ENCODE measurements at places on chromosomes 2 and 18.

DNA sequence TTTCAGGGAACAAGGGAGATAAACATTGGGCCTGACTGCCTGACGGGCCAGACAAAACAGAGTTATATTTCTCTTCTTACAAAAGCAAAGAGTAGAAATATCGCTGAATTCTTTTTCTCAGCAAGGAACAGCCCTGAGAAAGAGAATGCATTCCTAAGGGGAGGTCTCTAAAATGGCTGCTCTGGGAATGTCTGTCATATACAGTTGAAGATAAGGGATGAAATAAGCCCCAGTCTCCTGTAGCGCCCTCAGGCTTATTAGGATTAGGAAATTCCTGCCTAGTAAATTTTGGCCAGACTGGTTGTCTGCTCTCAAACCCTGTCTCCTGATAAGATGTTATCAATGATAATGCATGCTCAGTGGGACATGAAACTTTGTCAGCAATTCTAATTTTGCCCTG is 134.9 kb upstream of the CNTNAP5 start:
- DNase-seq: no peak

GRCh38 chr2:79446313-79446712 is 66.5 kb upstream of the CTNNA2 start:
- DNase-seq: no peak

- no peak for DNase-seq
Measured at GRCh38 chr2:191311-192190, 72.3 kb downstream of the SH3YL1 start.

GRCh38 chr2:188969651-188970050 is 4.5 kb upstream of the COL3A1 start:
- no peak for DNase-seq

DNA sequence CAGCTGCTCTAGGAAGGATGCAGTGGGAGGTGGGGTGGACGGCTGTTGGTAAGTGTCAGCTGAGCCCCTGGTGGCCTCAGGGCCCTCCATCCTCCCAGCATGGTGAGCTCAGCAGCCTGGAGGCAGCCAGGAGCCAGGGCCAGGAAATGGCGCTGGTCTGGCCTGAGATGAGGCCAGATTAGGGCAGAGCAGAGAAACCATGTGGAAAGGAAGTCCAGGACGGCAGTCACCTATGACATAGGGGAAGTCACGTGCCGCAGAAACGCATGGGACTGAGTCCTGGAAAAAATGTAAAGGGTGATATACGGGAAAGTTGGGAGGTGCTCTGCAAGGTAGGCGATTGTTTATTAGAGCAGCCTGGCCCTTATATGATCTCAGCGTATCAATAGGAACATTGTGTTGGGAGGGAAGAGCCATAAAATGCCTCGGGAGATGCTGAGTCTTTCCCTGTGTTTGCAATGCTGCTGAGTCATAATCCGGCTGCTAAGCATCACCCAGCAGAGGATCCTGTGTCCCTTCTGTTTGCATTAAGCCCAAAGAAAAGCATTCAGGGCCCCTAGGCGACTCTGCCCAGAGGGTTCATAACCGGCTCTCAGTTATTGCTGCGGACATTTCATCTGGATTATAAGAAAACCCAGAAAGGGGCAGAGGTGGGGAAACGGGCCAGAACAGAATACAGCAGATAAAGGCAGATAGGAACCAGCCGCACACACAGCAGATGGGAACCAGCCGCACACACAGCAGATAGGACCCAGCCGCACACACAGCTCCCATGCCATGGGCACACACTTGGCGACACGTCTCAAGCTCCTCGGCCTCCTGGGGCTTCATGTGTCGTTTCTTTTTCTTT is 30.3 kb upstream of the B3GNT7 start:
- DNase-seq: no peak

DNA sequence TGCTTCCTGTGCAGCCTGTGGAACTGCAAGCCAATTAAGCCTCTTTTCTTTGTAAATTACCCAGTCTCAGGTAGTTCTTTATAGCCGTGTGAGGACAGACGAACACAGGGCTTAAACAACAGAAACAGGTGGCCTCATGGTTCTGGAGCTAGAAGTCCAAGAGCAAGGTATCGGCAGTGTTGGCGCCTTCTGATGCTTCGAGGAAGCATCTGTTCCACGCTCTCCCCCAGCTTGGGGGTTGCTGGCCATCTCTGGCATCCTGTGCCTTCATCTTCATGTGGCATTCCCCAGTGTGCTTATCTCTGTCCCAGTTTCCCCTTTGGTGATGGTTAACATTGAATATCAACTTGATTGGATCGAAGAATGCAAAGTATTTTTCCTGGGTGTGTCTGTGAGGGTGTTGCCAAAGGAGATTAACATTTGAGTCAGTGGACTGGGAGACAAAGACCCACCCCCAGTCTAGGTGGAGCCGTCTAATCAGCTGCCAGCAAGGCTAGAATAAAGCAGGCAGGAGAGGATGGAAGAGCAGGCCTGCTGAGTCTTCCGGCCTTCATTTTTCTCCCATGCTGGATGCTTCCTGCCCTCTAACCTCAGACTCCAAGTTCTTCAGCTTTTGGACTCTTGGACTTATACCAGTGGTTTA is 287.6 kb downstream of the PHLPP1 start:
- no peak for DNase-seq

DNA sequence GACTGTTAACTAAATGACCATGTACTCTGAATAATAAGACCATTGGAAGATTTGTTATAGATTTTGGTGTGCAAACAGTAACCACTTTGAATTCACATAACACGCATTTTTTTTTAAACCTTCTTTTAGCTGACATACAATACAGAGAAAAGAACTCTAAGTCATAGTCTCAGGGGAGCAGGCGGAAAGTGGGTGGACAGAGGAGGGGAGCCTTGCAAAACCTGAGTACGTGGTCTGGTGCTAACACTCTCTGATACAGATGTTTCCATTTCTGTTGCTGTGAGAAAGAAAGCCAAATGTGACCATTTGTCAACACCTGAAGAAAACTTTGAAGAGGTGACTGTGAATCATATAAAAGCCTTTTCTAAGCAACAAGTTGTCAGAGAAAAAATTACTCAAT is 151.8 kb upstream of the GCFC2 start:
- no peak for DNase-seq

- DNase-seq: no peak
Measured at GRCh38 chr2:66748939-66749338, 314.0 kb downstream of the MEIS1 start.

- DNase-seq: no peak
Measured at GRCh38 chr2:32235315-32235714, 29.4 kb downstream of the NLRC4 start.

- DNase-seq: no peak
Measured at GRCh38 chr2:3470166-3470651, 49.1 kb downstream of the ADI1 start.

DNA sequence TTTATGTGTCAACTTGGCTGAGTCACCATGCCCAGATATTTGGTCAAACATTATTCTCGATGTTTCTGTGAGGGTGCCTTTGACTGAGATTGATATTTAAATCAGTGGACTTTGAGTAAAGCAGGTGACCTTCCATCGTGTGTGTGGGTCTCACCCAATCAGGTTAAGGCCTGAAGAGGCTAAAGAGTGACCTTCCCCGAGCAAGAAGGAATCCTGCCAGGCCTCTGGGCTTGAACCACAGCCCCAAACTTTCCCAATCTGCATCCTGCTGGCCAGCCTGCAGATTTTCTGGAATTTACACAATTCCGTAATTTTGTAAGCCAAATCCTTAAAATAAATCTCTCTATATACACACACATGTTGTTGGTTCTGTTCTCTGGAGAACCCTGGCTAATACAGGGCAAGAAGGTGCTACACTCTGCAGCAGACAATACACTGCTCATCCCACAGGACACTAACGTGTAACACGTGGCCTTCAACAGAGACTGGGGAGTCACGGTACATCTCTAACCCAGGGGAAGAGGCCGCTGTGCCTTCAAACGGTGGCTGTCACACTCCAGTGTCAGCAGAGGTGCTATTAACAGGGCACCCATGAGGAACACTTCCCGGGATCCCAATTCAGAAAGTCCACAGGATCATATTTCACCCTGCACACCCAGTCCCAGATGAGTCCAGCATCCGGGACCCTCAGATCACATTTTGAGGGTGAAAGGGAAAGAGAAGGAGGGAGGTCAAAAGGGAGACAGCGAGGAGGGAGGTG is 113.1 kb upstream of the ID2 start:
- no peak for DNase-seq

DNA sequence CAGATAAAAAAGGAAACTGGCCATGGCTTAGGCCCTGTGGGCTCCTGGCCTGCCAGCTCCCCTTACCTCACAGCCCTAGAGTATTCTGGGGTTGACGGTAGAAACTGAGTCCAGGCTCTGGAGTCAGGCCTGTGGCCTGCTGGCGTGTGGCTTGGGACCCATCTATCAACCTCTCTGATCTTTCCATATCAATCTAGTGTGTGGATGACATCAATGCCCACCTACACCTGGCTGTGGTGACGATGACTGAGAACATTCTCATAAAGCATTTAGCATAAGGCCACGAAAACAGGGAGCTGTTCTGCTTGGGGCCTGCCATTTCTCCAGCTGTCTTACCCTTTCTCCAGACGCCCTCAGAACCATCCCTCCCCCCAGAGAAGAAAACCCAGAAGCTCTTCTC is 17.9 kb downstream of the PCARE start:
- no peak for DNase-seq

- DNase-seq: peak; percentile 29
Measured at GRCh38 chr18:13137670-13138419, 80.7 kb upstream of the LDLRAD4 start.

DNA sequence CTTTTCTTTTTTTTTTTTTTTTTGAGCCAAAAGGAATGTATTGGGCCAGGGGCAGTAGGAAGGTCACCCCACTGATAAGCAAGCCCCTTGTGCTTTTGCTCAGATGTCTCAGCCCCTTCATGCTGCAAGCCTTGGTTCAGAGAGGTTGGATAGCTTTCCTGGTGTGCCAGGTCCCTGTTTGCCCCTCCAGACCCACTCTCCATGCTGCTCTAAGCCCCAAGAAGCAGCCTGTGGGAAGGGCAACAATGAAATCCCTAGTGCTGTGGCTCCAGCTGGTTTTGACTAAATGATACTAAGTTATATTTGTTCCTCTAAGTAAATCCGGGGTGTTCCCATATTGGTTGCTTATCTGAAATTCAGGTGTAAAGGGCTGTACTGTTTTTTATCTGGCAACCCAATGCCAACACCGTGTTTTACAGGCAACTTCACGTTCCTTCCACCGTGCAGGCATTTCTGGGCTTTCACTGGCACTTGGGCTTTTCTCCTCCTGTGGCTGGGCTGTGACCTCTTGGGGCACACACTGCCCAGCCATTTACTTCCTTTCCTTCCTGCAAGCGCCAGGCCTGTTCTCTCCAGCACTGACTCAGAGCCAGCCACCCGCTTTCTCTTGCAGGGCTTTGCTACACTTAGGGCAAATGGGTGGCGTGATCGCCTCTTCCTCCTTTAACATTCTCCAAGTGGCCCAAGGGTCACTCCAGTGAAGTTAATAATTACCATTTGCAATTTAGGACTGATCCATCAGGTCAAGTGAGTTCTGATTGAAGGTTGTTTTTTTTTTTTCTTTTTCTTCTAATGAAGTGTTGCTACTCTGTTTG is 21.6 kb downstream of the MERTK start:
- DNase-seq: no peak

DNA sequence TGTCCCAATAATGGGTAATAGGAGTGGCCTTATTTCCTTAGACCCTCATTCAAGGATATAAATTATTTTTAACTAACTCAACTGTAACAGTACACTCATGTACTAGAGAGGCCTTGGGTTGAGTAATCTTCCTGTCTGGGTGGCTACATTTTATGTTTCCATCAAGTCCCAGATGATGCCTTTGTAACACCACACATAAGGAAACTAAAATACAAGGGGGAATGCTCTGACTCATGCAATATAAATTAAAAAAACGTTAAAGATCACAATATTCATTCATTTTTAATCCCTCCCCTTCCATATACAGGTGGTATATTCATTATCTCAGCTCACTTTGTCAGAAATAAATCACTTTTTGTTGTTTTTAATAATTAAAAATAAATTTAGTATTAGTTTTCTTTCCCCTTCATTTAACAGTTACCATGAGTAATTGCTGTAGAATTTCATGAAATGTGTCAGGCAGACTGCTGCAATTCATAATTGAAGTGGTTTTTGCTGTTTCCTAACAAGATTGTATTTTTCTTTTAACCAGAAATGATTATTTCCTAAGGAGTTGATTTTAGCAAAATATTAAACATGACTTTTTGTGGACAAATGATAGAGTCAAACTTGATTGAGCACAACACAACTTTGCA is 1403.6 kb downstream of the SUCLG1 start:
- DNase-seq: no peak

GRCh38 chr18:6219116-6219717 is 195.5 kb downstream of the L3MBTL4 start:
- no peak for DNase-seq

DNA sequence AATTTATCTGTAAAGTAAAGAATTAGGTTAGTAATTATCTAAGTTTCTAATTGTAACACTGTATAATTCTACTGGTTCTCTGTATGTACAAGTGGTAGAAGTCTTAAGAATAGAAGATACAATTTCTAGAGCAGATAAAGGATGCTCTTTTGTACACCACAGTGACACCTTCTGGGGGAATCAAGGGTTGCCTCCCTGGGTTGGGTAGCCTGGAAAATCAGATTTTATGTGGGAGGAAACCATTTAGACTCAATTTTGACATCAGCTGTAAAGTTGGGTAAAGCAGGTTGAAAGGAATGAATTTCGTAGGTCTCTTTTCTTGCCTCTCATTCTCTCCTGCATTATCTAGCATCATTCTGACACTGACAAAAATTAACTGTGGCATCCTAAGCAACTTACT is 354.8 kb downstream of the DCC start:
- no peak for DNase-seq

GRCh38 chr2:222451224-222451674 is 26.9 kb downstream of the SGPP2 start:
- DNase-seq: no peak

GRCh38 chr2:42092084-42092996 is 44.5 kb downstream of the PKDCC start:
- no peak for DNase-seq

DNA sequence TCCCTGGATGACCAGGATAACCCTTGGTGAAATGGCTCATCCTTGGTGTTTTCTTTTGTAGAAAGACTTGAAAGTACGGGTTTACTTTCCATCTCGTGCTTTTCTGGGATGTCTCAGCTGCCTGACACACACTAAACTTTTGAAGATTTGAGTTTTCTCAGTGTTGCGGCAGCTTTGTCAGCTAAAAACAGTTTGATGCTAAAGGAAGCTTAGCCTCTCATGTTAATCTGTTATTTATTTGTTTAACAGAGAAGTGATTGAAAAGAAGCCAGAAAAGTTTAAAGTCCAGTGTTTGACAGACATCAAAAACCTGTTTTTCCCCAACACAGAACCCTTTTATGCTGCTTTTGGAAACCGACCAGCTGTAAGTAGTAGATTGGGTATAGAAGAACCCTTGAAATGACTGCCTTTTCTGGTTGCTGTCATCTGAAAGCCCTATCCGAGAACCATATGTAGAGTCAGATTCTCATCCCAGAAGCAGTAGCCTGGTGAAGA is 72.8 kb downstream of the LPIN1 start:
- no peak for DNase-seq

- DNase-seq: no peak
Measured at GRCh38 chr18:64271246-64271645, 122.4 kb upstream of the LINC00305 start.

DNA sequence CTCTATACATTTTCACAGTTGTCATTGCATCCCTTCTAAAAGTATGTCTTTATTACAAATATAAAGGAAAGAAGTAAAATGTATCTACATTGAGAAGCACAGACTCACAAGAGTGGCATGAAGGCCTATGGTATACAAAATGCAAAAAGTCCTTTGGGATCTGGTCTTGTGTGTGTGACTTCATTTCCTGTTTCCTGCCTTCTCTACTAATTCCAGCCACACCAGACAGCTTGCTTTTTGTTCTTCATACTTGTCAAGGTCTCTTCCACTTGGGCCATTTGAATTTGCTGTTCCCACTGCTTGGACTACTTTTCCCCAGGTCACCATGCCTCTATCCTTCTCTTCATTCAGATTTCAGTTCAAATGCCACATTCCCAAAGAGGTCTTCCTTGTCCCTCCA is 6.7 kb upstream of the PNO1 start:
- DNase-seq: no peak

All from stimulated activated CD4-positive, alpha-beta T cell treated with anti-CD3 and anti-CD28 coated beads, Interleukin-4, amount 100 ng/mL, for 1 hour (primary cell).